ENCODE measurements at places on chromosomes 4 and X.

DNA sequence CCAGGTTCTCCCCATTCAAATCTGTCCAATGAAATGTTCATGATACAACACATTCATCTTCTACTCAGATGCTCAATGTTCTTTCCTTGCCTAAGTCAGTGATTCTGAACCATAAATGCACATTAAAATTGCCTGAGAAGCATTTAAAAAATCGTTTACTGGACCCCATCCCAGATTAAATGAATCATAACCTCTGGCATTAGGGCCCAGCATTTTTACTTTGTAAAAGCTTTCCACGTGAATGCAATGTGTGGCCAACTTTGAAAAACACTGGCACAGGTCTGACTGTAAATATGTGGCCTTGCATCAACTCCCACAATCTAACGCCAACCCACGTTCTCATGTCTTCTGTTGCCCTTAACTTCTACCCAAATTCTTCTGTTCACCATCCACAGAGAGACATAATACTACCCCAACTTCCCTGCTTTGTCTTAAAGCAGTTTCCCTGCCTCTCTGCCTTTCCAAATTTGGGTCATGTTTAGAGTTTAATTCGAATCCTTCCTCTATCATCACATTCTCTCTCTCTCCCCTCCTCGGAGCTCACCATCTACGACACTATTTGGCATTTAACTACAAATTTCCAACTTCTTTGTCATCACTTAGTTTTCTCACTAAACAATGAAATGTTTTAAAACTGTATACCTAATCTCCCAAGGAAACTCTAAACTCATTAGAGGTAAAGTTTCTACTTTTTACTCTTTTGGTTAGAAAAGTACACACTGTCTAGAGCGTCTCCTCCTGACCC, 78.7 kb downstream of the PRKG2 start:
- DNase-seq: no peak

- no peak for DNase-seq
These were observed 175.3 kb downstream of the MAML3 start for GRCh38 chr4:139978692-139979091.

- no peak for DNase-seq
These were observed 82.3 kb downstream of the ARHGAP24 start for GRCh38 chr4:85557016-85557901.

DNA sequence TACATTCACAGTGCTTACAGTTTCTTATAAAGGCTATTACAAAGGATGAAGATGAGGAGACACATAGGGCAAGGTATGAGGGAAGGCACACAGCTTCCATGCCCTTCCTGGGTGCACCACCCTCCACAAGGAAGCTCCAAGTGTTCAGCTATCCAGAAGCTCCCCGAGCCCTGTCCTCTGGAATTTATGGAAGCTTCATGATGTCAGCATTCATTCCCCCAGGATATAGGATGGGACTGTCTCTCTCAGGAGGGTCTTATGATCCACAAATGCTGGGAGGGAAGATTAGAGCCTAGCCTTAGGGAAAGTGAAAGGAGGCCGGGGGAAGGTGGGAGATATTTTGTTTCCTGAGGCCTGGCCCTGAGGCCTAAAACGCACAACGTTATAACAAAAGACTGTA, 236.0 kb downstream of the ANK2 start:
- no peak for DNase-seq

GRCh38 chr4:7461230-7461629, 26.5 kb upstream of the PSAPL1 start:
- no peak for DNase-seq

GRCh38 chr4:88489100-88489761, 32.3 kb downstream of the HERC5 start:
- DNase-seq: no peak

GRCh38 chr4:152138451-152138850, 377.6 kb upstream of the GATB start:
- no peak for DNase-seq

DNA sequence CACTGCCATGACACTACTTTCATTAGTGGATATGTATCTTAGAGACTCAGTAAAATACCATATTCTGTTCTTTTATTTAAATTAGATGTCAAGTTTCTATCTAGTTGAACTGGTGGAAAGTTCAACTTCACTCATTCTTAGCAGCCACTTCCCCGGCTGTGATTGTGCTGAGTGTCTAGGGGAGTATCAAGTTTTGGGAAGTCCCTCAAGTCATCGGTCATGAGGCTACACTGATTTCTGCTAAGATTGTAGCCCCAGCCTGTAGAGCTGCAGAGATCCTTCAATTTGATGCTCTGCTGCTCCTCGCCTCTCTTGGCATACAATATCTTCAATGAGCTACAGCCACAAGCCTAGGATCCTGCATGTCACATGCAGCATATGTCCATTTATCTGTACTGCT, 53.9 kb downstream of the DMP1 start:
- DNase-seq: no peak

DNA sequence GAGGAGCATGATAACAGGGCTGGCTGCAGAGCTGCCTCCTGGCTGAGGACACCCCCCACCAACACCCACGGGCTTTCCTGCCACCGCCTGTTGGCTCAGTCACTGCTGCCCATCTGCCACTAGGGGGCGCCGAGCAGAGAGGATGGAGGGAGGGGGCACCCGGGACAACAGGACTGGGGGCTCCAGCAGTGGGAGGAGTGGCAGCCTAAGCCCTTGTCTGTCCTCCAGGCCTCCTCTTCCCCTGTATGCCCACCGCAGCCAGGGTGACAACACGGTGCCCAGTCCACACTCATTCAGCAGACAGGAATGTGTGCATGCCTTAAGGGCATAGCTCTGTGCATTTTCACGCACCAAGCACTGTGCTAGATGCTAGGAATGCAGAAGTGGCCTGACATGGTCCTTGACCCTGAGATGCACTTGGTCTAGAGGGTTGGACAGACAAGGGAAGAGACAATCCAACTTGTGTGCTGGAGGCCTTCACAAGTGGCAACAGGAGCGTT, 149.9 kb downstream of the AMMECR1 start:
- peak; percentile 7 for DNase-seq

All from stimulated activated CD4-positive, alpha-beta T cell treated with anti-CD3 and anti-CD28 coated beads, Interleukin-1b, Interleukin-23, amount 100 ng/mL, for 1 hour (primary cell).